ENCODE measurements at places on chromosomes 4 and X. TPM values are rescaled to one million over a fixed set of nuclear protein-coding genes. Genes with fewer than 3 reads are reported as not detected.

FHDC1 gene
- total RNA-seq: 0.18 TPM

FRAS1 gene
- total RNA-seq: 5.0 TPM

IRS4 gene
- total RNA-seq: not detected

AKAP14 gene
- not detected for total RNA-seq

ENPP6 gene
- total RNA-seq: 0.09 TPM

PCDH7 gene
- 52.8 TPM for total RNA-seq

TLR6 gene
- total RNA-seq: 1.4 TPM

LEF1 gene
- 0.14 TPM for total RNA-seq

NKX3-2 gene
- total RNA-seq: not detected

GBA3 gene
- total RNA-seq: not detected

GYG2 gene
- 11.4 TPM for total RNA-seq

FAT4 gene
- 8.1 TPM for total RNA-seq

PCSK1N gene
- 0.09 TPM for total RNA-seq

ARMCX1 gene
- 49.4 TPM for total RNA-seq

TASL gene
- total RNA-seq: not detected

EIF4E gene
- total RNA-seq: 113 TPM

ADAM29 gene
- under 0.01 TPM for total RNA-seq

CT55 gene
- total RNA-seq: not detected

PF4V1 gene
- 51.0 TPM for total RNA-seq

PLRG1 gene
- total RNA-seq: 63.3 TPM

PDZD4 gene
- total RNA-seq: 0.14 TPM

RIPPLY1 gene
- total RNA-seq: not detected

GRIPAP1 gene
- 22.8 TPM for total RNA-seq

FRMD7 gene
- total RNA-seq: 0.09 TPM

SPATA18 gene
- 13.9 TPM for total RNA-seq

GUCY1A1 gene
- 0.71 TPM for total RNA-seq

PPP2R2C gene
- total RNA-seq: not detected

All from smooth muscle cell of bladder (primary cell).